ENCODE measurements at places on chromosomes 11 and 22.
A peak's percentile ranks its signal among the peaks of the same experiment; 100 is the strongest.

- DNase-seq, result no peak
Measured at GRCh38 chr11:74989260-74989638, 516 bp downstream of the NEU3 start.

GRCh38 chr22:40178417-40179409, 988 bp downstream of the TNRC6B start:
- peak; percentile 43 for DNase-seq

DNA sequence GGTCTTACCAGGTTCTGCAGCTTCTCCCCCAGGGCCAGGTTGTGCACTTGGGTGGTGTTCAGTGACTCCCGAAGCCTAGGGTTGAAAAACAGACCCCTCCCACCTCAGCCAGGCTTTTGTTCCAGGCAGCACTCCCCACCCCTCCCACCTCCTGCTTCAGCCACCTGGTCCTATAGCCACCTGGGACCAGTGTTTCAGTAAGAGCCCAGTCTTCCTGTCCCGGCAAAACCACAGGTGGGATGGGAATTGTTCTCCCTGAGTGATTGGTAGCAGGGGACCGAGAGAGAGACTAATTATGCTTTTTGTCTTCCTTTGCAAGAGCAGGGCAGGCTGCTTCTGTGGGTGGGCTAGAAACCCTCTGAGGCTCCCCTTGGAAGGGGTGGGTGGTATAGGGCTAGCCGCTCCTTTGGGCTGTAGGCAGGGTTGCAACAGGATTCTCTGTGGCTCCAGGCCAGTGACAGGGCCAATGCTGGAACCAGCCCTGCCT, 8.5 kb upstream of the NAALADL1 start:
- no peak for DNase-seq

DNA sequence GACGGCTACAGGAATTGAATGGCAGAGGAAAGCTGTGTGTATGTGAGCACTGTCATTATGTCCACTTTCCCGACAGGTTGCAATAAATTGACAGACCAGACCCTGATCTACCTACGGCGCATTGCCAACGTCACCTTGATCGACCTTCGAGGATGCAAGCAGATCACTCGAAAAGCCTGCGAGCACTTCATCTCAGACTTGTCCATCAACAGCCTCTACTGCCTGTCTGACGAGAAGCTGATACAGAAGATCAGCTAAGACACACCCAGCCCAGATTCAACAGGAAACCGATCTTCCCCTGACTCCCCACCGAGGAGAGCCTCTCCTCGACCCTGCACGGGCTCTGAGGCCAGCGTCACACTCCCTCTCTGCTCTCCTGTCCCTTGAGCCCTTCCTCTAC, 11.5 kb upstream of the GRK2 start:
- no peak for DNase-seq

DNA sequence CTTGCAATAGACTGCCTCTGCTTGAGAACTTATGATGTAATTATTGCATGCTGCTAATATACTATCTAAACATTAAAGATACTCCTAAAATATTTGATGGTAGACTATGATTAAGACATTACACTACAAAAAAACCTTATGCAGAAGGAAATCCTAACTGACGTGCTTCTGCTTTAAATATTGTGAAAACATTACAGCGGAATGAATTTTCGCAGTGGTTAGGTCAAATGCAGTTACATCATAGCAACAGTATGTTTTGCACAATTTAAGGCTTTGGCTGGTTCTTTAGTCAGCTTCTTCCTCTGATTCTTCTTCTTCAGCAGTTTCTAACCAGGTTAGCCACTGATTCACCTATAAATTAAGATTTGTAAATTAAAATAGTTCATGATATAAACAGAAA, 11.2 kb downstream of the EIF4G2 start:
- DNase-seq, result no peak

- no peak for DNase-seq
Measured at GRCh38 chr11:55357560-55358184, 10.1 kb upstream of the OR4A15 start.

- no peak for DNase-seq
Measured at GRCh38 chr22:46242076-46242475, 8.0 kb downstream of the CDPF1 start.

DNA sequence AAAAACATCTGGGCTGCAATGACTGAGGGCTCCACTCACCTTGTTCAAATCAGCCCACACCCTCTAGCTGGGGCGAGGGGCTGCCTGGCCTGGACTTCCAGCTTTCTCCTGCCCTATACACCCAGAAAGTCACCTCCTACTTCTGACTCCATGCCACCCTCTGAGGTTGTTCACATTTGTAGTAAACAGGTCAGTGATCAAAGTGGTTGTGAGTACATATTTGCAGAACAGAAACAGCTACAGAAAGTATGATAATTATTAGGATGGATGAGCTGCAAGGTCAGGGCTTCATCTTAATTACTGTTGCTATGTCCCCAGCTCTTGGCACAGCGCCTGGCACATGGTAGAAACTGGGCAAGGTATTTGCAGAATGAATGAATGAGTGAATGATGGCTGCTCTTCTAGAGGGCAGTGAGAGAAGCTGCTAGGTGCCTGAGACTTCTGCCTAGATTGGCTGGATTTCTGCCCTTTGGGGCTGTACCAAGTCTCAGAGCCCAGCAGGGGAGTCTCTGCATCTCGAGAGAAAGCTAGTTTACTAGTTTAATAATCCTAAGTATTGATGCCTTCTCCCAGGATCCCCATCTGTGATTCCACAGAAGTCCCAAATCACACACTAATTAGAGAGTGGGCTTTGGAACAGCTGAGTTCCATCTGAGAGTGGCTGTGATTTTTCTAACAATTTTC, 36.0 kb downstream of the SYT13 start:
- no peak for DNase-seq
